COLO829 (cell line): ENCODE measurements at places on chromosomes 6 and 20.

GRCh38 chr6:1103021-1103420, 208.9 kb upstream of the FOXQ1 start:
- DNase-seq = no peak

DNA sequence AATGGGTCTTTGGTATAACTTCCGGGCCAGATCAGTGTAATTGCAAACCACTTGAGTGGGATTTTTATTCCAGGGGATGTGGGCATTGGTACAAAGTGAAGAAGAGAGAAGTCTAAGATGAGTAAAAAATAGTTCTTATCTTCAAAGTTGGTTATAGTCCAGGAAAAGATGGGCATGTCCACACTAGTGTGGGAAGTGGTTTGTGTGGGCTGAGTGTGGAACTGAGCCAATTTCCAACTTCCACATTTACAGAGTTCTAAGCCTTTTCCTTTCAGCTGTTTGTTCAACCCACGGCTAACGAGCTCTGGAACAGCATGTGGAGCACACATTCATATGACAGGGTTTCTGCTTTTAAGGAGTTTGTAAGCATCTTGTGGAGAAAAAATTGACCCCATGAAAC, 72.3 kb upstream of the IFNGR1 start:
- DNase-seq = no peak

DNA sequence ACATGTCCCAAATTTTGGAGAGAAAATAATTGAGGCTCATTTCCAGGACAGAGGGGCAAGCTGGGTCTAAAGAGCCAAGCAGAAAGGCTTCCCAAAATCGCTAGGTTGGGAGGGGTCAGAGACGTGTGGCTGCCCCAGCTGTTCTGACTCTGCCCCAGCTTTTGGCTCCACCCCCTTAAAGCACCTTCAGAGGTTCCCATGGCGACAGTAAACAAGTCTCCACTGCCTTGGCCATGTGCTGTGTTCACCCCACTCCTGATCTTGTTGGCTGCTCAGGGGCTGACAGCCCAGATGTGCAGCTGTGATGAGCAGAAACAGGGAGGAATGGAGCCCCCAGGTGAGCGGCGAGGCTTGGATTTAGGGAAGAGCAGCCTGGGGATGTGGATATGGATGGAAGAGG, 72.8 kb upstream of the SPTLC3 start:
- DNase-seq = no peak

GRCh38 chr20:13139459-13140150, 81.5 kb upstream of the ISM1 start:
- no peak for DNase-seq

DNA sequence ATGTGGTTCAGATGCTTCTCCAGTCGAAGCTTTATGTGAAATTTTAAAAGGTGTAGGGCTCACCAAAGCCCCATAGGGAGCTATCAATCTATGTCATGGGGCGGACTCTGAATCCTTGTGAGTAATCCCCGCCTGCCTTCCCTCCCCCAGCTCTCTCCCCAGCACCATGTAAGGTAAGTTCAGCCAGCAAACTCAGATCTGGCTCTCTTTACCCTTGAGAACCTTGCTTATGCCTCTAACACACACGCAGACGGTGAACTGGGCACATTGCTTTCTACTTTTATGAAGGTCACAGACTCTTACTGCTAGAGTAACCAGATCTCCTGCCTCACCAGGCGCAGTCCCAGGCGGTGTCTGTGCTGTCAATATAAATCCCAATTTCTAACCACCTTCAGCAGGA, 82.6 kb upstream of the CNKSR3 start:
- no peak for DNase-seq

DNA sequence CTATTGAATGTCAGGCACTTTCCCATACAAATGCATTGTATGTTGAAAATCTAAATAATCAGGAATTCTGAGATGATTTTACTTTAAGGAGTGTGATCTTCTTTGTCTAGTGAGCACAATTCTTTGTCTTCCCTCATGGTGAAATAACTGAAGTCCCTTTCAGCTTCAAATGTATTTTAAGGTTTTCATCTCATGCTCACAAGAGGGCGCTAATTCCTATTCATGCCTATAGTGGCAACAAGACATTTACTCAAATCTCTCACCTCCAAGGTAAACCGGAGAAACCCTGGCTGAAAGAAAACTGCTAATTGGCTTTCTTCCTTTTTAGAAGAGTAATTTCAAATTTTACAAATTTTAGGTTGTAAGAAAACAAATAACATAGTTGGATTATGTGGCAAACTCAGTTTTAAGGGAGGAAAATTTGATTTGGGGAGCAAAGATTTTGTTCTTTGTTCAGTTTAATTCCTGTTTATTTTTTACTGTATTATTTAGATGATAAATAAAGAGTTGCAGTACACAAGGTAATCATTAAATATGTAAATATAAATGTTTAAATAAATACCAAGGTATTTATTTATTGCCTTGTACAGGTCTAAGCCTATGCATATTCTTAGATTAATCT, 69.1 kb downstream of the SLC35F1 start:
- DNase-seq = peak; percentile 50
